ENCODE measurements at places on chromosomes 3 and 15.
A peak's percentile ranks its signal among the peaks of the same experiment; 100 is the strongest.

- DNase-seq, result no peak
Measured at GRCh38 chr3:52225452-52226228, at the start of gene TLR9. Gene TLR9, minus strand, starts transcription at chr3:52225645. Its CDS starts 116 bp downstream, at chr3:52225529.

DNA sequence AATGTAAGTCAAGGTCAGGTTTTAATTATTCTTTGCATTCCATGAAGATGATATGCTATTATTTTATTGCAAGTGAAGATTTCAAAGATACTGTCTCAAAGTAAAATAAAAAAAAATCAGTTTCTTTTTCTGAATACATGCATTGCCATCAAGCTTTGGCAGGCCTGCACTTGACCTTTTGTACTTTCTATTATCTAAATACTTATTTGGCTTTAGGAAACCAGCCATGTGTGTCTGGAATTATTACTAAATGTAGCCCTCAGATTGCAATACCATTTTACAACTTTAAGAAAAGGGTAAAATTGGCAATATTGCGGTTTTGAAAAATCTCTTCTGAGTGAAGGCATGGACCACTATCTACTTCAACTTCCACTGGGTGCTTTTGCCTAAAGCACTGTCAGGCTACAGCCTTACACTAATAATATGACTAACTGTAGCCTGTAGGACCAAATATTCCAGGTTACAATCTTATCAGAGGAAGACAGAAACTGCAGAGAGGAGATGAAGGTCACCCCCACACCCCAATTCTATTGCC lies 349.4 kb upstream of the DCBLD2 start:
- DNase-seq, result no peak

GRCh38 chr3:168939651-168940238 lies 723.8 kb downstream of the MECOM start:
- no peak for DNase-seq

GRCh38 chr3:192892981-192893700 lies 24.5 kb downstream of the MB21D2 start:
- peak; percentile 39 for DNase-seq

GRCh38 chr3:99355465-99355864 lies 282.9 kb upstream of the COL8A1 start:
- DNase-seq, result no peak

GRCh38 chr15:48340111-48340510 lies 8.9 kb downstream of the DUT start:
- no peak for DNase-seq

DNA sequence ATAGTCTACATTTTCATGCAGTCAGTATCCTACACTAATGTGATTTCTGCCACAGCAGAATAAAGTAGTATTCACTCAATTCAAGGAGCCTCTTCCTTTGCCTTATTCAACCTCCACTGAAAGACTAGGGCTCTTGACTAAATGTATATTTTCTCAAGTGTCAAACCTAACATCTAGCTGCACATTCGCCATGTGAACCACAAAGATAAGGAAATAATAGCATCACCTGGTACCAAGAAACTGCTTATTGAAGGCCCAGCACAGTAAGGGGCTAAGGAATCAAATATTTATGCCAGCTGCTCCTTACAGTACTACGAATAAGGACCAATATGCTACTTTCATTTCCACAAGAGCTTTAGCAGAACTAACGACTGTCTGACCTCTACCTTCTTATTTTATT lies 1.3 kb downstream of the SRP14 start:
- DNase-seq, result no peak

GRCh38 chr3:35448681-35449080 lies 190.6 kb upstream of the ARPP21 start:
- DNase-seq, result no peak

DNA sequence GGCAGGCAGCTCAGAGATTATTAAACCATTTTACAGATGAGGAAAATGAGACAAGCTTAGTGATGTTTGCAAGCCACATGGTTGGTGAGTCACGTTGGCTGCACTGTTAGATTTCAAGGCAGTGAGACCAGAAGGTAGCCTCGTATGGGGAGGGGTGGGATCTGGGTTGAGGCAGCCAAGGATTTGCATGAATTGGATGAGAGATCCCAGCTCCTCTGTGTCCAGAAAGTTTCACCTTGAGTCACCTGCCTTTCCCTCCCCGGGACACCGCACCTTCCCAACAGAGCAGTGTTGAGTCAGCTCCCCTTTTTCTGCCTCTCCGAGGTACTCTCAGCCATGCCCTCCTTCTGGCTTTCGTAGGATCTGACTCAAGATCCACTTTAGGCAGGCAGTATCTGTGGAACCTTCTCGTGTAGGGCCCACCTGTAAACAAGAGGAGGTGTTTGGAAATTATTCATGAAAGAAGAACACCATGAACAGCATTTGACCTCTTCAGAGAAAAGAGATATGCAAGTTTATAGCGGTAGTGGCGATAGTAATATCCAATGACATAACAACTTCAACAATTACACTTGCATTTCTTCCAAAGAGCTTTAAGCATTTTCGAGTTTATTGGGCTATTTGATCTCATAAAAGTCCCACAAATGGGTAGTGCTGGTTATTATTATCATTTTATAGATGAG lies 46.8 kb upstream of the VPS8 start:
- DNase-seq, result no peak

GRCh38 chr3:9183011-9183410 lies 66.4 kb downstream of the SRGAP3 start:
- no peak for DNase-seq

DNA sequence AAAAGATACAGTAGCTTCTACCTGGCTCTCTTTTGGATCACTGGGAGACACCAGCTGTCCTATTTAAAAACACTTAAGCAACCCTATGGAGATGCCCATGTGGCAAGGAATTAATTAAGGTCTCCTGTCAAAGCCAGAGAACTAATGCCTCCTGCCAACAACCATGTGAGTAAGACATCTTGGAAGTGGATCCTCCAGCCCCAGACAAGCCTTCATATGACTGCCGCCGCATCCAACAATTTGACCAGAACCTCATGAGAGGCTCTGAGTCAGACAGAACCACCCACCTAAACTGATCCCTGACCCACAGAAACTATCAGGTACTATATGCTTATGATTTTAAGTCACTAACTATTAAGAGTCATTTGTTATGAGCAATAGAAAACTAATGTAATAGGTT lies 22.3 kb downstream of the IFT80 start:
- DNase-seq, result no peak

DNA sequence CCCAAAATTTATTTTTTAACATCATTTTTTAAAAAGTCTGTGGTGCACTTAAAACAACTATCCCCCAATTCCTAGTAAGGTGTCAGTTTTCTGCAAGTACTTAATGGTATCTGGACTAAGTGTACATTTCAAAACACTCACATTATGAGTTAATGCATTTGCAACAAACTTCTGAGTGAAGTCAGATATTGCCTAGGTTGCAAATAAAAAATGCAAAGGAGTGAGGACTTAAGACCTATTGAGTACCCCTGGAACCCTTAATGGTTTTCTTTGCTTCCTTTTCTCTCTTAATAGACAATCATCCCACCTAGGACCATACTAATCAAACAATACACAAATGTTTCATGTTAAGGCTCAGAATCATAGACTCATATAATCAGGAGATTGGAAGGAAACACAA lies 1.8 kb upstream of the P2RY1 start:
- DNase-seq, result no peak

- DNase-seq, result no peak
Measured at GRCh38 chr15:100207053-100207452, 134.7 kb downstream of the ADAMTS17 start.

- no peak for DNase-seq
Measured at GRCh38 chr3:73591286-73591800, 33.4 kb downstream of the PDZRN3 start.

DNA sequence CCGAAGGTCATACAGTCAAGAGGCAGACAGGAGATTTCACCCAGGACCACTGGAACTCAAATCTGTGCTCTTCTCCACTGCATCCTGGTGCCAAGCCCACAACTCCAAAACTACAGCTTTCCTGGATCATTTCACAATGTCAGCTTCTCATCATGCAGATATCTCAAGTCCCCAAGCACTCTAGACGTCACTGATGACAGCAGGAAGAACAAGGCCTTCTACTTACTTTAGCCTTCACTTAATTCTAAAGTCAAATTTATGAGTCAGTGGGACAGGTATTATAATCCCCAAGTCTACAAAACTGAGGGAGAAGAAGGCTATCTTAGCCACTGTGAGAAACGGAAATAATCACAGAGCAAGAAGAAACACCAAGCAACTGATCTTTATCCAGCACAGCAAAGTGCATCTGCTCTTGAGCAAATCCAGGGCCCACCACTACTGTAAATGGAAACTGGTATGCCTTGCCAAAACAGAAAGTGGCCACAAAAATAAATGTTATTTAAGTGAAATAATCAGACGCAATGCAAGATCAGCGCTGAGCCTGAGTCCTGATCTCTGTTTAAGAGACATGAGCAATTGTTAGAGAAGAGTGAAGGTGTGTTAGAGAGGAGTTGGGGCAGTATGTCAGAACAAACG lies 928 bp downstream of the RAD18 start:
- no peak for DNase-seq

- DNase-seq, result no peak
Measured at GRCh38 chr3:41207355-41207754, 8.1 kb downstream of the CTNNB1 start.

DNA sequence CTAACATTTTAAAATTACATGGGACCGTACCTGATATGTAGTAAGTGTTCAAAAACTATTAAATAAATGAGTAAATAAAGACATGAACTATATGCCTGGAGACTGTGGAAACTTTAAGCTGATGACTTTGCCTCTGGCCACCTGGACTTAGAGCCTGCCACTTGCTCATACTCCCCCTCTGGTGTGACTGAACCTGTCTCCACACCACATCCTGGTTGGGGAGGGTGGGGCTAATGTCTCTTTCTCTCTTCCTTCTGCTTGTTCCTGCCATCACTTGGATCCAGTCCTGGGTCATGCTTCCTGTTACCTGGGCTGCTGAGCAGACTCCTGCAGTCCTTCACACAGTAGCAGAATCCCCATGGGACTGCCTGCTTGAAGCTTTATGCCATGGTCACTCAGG lies 8.2 kb upstream of the TMEM158 start:
- no peak for DNase-seq

DNA sequence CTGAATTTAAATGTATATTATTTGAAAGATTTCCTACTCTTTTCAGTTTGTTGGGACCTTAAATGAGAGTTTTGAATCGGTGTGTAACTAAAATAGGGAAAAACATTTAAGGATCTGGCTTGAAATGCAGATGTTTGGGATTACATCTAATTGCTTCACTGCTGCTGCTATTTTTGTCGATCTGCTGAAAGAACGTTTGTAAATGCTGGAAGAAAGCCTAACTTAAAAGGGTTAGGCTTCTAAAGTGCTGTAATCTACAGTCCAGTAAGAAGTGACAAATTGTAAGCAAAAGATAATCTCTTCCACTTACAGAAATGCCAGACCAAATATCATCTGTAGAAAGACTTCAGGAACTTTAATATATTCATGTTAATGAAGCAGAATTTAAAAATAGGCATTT lies 691.6 kb downstream of the ZNF385D start:
- no peak for DNase-seq

DNA sequence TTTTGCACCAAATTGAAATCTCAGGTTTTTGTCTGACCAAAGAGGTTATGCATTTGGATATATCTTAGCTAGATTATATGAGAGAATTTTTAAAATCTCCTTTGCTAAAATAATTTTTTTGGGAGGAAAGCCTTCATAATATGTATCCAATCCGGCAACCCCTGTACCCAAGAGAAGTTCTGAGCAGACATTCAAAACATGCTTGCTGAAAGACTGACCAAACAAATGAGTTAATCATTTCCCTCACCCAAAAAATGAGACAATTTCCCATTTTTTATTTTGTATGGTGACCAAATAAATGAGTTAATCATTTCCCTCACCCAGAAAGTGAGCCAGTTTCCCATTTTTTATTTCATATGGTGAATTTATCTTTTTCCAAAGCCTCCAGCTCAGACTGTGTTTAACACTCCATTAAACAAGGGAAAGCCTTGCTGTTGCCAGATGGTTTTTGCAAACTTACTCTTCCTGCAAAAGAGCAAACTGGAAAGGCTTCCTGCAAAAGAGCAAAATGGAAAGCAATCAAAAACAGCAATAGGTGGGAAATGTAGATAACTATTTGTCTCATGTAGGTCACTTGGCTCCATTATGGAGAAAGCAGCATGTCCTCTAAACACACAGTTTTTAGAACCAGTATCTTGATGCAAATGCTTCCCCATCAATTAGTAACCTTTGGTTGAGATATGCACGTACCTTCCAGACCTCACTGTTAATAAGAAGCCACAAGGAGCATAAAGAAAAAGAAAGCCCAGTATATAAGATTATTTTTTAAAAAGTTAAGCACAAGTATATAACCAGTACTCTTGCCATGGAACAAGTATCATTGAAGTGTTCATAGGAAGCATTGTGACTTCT lies 78.4 kb upstream of the OSTN start:
- no peak for DNase-seq

- DNase-seq, result no peak
Measured at GRCh38 chr3:47096959-47097358, 67.0 kb downstream of the SETD2 start.

DNA sequence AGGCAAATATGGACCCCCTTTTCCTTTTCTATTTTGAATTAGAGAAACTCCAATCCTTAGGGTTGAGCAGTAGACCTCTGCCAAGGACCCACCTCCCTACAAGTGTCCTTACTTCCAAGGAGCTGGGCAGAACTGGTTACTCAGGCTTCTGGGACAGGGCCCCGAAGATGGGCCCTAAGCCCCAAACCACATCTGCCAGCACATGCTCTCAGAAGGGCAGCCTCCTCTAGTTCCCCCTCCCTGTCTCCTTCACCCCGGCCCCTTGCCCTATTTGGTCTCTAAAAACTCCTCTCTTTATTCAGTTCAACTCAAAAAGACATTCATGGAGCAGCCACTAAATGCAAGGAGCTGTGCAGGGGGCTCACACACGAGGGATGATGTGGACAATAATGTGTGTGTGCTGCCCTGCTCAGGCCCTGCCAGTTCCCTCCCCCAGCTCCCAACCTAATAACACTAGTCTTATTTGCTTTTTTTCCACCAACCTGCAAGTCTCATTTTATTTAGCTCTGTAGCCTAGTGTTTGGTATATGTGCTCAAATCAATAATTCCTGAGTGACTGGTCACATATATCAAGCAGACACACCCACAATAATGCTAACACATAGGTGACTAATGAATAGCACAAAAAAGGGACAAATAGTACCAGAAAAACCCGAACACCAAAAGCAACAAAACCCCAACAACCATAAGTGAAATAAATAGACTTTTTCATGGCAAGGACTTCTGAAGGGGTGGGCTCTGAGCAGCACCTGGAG lies 12.2 kb downstream of the ZDHHC3 start:
- DNase-seq, result no peak

- DNase-seq, result no peak
Measured at GRCh38 chr3:67715971-67716370, 61.6 kb upstream of the SUCLG2 start.

All from activated CD8-positive, alpha-beta memory T cell treated with anti-CD3 and anti-CD28 coated beads for 4 hours (primary cell).